ENCODE measurements at places on chromosomes 4 and X.

- DNase-seq, result no peak
Measured at GRCh38 chrX:155215443-155216178, 649 bp upstream of the VBP1 start.

GRCh38 chrX:134660627-134661026 lies 2.4 kb upstream of the PLAC1 start:
- DNase-seq, result no peak

GRCh38 chrX:39941332-39941920 lies 156.3 kb downstream of the BCOR start:
- DNase-seq, result no peak

- DNase-seq, result no peak
Measured at GRCh38 chr4:141126769-141127168, 6.5 kb downstream of the RNF150 start.

DNA sequence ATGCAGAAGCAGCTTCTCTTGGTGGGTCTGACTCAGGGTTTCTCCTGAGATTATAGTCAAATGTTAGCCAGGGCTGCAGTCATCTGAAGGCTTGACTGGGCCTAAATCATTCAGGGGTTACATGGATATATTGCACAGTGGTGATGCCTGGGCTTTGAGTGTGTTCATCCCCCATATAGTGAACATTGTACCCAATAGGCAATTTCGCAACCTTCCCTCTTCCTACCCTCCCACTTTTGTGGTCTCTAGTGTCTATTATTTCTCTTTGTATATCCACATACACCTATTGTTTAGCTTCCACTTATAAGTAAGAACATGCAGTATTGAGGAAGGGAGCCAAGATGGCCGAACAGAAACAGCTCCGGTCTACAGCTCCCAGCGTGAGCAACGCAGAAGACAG lies 90.3 kb upstream of the CAMK2D start:
- no peak for DNase-seq

DNA sequence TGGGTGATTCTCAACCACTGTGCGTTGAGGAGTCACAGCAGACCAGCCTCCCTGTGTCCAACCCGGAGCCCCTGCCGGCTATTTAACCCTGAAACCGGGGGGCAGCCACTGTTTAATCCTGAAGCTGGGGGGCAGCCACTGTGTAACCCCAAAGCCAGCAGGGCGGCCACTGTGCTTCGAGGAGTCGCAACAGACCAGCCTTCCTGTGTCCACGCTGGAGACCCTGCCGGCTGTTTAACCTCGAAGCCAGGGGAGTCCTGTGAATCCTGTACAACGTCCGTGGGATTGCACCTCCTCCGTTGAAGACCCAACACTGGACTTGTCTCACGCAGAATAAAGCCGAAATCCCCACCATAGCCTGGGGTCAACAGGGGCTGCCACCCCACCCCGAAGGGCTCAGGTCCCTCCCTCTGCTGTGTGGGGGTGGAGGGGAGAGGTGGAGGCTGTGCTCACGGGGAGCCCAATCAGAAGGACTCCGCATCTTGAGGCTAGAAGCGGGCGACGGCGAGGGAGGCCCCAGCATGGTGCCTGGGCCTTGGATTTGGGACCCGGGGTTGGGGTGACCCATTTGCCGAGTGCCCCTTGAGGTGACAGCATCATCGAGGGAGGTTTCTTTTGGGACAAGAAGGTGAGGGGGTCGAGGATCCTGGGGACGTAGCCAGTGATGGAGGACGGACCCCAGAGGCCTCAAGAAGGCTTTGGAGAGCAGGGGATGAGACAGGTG lies 94.9 kb downstream of the ADRA2C start:
- DNase-seq, result no peak

DNA sequence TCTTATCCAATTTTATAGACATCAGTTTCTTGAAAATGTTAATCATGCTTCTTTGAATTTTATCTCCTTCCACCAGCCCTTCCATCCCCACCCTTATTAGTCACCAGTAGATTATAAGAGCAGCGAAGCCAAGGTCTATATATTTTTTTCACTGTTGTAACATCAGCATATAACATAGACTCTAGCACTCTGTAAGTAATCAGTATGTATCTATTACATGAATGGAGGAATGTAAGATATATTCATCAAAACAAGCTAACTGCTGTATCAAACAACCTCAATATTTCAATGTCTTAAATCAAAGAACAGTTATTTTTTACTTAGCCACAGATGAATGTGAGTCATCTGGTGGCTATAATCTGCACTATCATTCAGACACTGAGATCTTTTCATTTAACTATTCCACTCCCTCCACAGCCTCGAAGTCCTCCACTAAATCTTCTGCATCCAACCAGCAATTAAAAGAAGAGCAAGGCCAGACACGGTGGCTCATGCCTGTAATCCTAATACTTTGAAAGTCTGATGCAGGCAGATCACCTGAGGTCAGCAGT lies 178.9 kb downstream of the CENPC start:
- DNase-seq, result no peak

DNA sequence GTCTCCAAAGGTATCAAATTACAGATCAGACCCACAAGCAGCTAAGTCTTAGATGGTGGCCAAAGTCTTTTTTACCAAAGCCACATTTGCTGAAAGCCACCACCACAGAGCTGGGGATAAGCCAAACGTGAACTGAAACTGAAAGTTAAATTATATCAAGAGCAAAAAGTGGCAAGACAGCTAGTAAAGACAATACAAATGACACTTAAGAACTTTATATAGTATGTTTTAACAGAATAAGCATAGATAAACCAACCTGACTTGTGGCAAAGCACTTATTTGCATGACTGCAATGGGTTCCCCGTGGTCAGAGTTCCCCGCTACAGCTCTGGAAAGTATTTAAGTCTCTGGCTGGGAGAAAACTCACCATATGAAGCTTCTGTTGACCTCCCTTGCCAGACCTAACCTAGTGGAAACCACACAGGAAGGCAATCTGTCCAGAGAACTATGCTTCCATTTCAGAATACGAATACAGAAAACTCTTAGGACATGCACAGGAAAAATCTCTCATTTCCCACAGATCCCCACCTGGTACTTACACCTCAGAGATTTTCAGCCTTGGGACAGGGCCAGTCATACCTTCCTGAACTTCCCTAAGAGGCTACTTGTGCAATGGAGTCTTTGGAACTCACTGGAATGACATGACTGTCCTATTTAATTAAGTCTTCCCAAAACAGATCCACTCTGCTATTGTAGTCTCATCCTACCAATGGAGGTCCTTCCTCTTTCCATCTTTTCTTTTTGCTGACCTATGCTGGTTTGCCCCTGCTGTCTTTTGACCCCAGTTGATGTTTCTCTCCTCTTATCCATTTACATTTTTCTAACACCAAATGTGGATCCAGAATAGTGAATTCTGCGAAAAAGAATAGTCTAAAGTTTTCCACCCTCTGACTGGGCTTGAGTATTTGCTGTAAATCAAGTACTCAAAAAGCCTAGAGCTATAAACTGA lies 225.1 kb downstream of the NR3C2 start:
- DNase-seq, result no peak
